ENCODE measurements at places on chromosomes 11 and 22.

DNA sequence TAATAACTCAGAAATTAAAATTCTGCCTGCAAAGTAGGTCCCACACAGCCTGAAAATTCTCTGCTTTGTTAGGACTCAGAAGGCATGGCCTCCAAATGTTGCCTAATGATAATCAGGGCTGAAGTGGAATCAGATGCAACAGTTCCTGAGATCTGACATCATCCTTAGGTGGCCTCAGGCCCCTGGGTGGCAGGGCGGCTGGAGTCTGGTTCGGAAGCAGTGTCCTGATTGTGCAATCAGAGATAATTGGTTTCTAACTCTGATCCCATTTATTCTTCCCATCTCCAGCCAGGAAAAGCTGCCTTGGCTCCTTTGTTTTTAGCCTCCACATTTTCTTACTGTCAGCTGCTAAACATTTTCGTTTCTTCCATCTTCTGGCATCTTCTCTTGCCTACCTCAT is 399.3 kb downstream of the OPCML start:
- DNase-seq, result no peak

GRCh38 chr11:57793351-57794115 is 31.9 kb downstream of the CTNND1 start:
- DNase-seq, result no peak

DNA sequence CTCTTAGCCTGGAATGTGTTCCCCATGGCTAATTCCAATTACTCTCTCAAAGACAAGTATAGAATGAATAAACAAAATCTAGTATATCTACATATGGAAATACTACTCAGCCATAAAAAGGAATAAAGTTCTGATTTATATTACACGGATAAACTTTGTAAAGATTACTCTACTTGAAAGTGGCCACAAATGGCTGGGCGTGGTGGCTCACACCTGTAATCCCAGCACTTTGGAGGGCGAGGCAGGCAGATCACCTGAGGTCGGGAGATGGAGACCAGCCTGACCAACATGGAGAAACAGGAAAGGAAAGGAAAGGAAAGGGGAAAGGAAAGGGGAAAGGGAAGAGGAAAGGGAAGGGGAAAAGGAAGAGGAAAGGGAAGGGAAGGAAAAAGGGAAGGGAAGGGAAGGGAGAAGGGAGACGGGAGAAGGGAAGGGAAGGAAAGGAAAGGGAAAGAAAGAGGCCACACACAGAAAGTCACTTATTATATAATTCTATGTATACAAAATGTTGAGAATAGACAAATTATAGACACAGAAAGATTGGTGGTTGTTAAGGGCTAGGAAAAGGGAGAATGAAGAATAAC is 90.7 kb upstream of the CLNS1A start:
- no peak for DNase-seq

DNA sequence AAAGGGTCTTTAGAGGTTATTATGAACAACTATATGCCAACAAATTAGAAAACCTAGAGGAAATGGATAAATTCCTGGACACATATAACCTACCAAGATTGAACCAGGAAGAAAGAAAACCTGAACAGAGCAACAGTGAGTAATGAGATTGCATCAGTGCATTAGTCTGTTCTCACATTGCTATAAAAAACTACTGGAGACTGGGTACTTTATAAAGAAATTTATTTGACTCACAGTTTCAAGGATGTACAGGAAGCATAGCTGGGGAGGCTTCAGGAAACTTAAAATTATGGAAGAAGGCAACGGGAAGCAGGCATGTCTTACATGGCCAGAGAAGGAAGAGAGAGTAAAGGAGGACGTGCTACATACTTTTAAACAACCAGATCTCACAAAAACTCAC is 70.8 kb upstream of the GNAZ start:
- no peak for DNase-seq

Data from forelimb muscle (tissue), 1 donor.